ENCODE measurements at places on chromosomes 4 and X.

GRCh38 chrX:130321550-130321949, 18.2 kb upstream of the SLC25A14 start:
- DNase-seq = no peak

DNA sequence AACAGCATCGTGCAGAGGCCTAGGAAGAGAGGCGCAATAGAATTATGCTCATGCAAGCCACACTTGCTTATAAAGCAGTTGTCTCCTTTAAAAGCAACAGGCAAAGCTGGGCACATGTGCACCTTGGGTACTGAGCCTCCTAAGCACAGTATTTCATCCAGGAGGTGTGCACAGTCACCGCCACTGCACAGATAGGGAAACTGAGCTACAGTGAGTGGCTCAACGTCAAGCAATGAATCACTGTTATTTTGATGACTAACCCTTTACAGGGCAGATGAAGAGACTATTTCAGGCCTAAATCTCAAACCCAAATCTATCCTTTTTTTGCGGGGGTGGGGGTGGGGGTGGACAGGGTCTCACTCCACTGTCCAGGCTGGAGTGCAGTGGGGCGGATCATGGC, 42.3 kb downstream of the BCOR start:
- DNase-seq = no peak

DNA sequence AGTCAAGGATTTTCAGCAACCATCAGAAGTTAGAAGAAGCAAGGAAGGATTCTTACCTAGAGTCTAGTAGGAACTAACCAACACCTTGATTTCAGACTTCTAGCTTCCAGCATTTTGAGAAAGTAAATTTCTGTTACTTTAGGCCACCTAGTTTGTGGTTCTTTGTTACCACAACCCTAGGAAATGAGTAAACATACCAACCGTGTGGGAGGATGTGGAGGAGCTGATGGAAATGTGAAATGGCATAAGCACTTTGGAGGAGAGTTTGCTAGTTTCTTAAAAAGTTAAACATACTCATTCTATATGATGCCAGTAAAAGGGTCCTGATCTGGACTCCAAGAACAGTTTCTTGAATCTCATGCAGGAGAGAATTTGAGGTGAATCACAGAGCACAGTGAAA, 679.4 kb downstream of the PDHA2 start:
- no peak for DNase-seq

GRCh38 chr4:182141061-182141460, 102.1 kb upstream of the TENM3 start:
- DNase-seq = peak; percentile 9

GRCh38 chrX:9609499-9609898, 144.6 kb downstream of the TBL1X start:
- no peak for DNase-seq

DNA sequence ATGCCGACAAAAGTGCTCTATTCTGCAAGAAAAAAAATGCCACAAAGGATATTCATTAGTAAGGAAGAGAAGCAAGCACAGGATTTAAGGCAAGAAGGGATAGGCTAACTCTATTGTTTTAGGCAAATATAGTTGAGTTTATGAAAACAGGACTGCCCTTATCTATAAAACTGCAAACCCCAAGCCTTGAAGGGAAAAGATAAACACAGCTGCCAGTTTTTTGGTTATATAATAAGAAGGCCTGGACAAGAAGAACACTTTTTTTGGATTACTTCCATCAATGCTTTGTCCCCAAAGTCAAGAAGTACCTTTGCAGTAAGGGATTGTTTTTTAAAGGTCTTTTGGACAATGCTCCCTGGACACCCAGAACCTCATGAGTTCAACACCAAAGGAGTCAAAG, 45.4 kb upstream of the WWC2 start:
- DNase-seq = no peak

GRCh38 chr4:90445380-90445779, 318.2 kb downstream of the CCSER1 start:
- DNase-seq = no peak

DNA sequence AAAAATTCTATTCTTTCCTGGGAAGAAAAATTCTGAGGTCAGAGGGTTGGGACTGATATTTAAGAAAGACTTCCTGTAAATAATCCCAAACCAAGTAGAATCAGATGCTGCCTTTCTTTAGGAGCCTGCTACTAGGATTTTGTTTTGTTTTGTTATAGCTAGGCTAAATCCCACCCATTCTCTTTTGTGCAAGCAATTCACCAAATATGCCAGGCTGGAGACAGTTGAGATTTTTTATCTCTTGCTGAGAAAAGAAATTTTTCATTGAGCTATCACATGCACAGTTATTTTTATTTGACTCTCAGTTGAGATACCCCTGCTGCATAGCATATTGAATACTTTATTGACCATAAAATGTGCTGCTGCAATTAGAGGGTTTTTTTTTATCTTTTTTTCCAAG, 196.0 kb downstream of the KCNIP4 start:
- DNase-seq = no peak

DNA sequence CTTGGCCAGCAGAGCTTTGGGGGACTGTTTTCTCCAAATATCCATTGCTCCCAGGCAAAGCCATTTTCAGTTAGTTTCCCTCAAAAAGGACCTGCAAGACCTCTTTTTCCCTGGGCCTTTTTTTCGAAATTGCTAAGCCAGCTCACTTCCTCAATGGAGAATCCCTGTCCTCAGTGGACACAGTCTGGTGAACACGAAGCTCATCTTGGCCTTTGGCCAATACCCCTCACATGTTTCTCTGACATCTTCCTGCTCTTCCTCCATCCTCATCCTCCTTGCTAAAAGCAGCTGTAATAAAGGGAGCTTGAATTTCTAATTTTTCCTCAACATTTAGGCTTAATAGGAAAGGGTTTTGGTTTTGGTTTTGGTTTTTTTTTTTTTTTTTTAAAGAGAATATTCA, 17.6 kb upstream of the PRPS1 start:
- no peak for DNase-seq

DNA sequence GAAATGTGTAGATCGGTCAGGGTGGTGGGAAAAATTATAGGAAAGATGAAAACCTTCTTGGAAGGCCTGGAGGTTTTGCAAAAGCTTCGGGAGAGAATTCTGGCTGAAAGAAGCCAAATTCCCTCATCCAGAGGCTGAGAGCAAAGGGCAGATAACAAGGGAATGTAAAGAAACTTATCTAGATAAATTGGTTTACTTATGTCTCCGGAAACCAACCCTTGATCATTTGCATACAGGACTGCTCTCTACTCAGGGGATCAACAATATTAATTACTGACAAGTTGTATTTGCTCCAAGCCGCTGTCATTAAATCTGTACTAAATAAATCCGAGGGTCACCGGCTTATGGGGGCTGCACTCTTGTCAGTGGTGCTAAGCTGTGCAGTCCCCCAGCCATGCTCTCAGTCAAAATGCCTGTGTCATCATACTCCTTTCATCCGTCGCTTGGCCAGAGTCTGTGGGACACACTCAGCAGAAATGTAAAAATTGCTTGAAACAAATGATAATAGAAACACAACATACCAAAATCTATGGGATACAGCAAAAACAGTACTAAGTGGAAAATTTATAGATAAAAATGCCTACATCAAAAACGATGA, 715.7 kb downstream of the KCTD8 start:
- DNase-seq = no peak

DNA sequence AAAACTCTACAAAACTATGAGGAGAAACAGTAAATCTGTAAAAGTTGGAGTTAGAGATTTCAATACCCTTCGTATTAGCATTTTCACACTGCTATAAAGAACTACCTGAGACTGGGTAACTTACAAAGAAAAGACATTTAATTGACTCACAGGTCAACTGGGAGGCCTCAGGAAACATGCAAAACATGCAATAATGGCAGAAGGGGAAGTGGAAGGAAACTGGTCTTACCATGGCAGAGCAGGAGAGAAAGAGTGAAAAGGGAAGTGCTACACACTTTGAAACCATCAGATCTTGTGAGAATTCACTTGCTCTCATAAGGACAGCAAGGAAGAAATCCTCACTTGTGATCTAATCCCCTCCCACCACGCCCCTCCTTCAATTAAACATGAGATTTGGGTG, 949.9 kb downstream of the TECRL start:
- no peak for DNase-seq

DNA sequence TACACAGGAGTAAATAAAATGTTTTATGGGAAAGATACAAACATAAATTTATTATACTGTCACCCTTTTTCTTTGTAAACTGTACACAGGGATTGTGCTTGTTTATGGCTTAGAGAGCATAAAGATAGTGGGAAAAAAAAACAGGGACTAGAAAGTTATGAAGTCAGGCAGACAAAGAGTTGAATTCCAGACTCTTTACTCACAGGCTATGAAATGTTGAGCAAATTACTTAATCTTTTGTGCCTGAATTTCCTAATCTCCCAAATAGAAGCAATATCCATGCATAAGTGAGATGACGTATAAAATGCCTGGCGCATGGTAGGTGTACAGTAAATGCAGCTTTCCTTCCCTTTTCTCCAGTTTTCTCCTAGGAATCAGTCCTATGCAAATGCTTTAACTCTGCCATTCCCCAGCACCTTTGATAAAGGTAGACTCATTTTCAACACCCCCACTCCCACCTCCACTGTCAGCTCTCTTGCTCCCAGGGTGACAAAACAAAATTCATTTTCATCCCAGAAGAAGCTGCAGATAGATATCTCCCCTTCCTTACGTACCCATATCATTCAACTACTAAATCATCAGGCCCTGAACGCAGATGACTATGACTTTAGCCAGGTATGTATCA, 44.5 kb upstream of the BTC start:
- DNase-seq = no peak

DNA sequence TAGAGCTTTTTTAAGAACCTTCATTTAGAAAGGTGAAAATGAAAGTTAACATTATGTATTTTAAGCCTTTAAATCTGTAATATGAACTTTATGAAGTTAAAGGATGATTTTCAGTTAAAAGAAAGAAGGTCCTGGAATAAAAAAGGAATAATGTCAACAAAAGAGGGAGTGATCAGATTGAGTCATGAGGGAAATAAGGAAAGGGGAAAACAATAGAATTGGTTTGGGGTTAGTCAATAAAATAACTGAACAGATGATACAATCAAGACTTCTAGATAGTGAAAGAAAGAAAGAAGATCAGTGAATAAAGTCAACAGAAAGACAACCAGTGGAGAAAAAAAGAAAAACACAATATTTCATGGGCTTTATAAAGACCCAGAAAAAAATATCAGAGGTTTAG, 291.6 kb upstream of the ARSJ start:
- DNase-seq = no peak

GRCh38 chr4:79273915-79274314, 51.9 kb downstream of the NAA11 start:
- no peak for DNase-seq

DNA sequence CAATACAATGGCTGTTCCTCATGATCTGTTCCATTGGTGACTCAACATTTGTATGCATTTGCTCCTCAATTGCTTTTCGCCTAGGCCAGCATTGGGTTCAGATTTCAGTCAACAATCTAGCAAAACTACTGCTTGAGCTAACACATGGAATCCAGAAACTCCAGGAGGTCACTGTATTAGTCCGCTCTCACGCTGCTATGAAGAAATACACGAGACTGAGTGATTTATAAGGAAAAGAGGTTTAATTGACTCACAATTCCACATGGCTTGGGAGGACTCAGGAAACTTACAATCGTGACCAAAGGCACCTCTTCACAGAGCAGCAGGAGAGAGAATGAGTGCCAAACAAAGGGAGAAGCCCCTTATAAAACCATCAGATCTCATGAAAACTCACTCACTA, 67.1 kb downstream of the RXFP1 start:
- DNase-seq = no peak

DNA sequence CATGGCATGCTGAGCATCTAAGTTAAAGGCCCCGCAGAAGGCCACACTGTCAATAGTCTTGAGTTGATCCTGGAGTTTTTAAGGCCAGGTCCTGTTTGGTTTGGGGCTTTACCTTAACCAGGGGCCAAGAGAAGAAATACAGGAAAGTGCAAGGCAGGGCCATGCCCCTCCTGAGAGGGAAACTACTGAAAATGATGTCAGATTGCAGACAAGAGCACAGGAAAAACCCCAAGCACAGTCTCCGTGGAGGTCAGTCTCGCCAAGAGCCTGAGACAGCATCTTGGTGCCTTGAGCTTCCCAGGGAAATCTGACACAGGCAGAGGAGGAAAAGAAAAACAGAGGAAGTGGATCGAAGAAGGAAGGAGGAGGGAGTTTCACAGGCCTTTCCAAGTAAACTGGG, 32.2 kb upstream of the GATB start:
- no peak for DNase-seq

GRCh38 chr4:16001484-16001858, 38.5 kb upstream of the FGFBP2 start:
- DNase-seq = peak; percentile 93

GRCh38 chrX:6959006-6959405, 188.5 kb upstream of the STS start:
- DNase-seq = no peak

DNA sequence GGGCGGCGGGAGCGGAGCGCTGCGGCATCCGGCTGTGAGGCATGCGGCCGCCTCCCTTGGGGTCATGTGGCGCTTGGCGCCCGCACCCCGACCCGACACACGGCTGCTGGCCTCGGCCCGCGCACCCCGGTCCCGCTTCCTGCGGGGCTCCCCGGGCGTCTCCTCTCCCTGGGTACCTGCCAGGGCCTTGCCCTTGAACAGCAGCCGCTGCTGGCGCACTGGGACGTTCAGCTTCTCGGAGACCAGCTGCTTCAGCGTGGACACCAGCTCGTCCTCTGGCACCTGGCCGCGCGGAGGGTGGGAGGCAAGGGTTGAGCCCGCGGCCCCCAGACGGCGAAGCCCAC, 391 bp downstream of the UBL4A start:
- DNase-seq = peak; percentile 23

- DNase-seq = no peak
Measured at GRCh38 chr4:139266208-139266582, 13.8 kb downstream of the MGARP start.

DNA sequence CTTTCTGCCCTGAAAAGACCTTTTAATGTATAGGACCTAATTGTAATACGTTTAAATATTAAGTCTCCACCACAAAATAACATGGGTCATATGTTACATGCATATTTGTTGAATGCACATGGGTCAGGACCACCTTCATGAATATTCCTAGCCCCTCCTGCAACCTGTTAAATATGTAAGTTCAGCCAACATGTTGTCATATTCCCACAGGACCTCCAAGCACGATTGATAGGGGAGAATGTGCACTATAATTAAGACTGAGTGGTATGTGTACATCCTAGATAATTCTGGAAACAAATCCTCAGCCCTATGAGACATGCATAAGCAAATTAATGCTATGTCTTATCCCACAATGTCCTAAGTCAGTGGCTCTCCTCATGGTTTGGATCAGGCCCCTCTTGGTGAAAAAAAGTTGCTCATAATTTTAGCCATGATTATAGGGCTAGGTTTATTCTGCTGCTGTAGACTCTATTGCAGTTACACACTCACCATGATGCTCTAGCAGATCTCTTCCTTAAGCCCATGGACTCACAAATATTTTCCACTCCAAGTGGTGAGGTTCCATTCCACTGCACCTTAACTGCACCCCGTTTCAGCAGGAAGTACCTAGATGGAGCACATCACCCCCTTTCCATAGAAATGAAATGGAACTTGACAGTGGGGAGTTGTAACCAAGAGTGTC, 10.2 kb downstream of the TIGD2 start:
- DNase-seq = no peak

GRCh38 chr4:138410266-138410665, 168.1 kb upstream of the SLC7A11 start:
- no peak for DNase-seq

- peak; percentile 84 for DNase-seq
Measured at GRCh38 chr4:170990989-170991589, 822.1 kb upstream of the GALNTL6 start.
